ENCODE measurements at places on chromosomes 2 and 18.

- DNase-seq = peak; percentile 38
Measured at GRCh38 chr2:126971481-126972278, 73.0 kb downstream of the TEX51 start.

DNA sequence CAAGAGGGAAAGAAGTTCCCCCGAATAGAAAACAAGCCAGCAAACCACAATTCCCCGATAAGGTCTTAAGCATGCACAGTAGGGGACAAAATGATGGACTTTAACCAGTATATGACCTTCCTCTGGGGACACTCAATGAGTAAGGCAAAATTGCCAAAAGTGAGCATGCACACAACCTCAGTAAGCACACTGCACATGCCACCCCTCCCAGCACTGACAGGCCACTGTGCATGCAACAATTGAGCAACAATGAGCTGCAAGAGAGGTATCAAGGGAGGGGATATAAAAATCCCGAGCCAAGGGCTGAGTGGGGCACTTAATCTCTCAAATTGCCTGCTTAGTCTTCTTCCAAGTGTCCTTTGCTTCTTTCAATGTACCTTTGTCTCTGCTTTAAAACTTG lies 935.8 kb upstream of the SLC39A10 start:
- no peak for DNase-seq

GRCh38 chr2:209823484-209823883 lies 51.9 kb downstream of the UNC80 start:
- DNase-seq = no peak

- DNase-seq = no peak
Measured at GRCh38 chr18:352438-352837, 84.6 kb upstream of the THOC1 start.

DNA sequence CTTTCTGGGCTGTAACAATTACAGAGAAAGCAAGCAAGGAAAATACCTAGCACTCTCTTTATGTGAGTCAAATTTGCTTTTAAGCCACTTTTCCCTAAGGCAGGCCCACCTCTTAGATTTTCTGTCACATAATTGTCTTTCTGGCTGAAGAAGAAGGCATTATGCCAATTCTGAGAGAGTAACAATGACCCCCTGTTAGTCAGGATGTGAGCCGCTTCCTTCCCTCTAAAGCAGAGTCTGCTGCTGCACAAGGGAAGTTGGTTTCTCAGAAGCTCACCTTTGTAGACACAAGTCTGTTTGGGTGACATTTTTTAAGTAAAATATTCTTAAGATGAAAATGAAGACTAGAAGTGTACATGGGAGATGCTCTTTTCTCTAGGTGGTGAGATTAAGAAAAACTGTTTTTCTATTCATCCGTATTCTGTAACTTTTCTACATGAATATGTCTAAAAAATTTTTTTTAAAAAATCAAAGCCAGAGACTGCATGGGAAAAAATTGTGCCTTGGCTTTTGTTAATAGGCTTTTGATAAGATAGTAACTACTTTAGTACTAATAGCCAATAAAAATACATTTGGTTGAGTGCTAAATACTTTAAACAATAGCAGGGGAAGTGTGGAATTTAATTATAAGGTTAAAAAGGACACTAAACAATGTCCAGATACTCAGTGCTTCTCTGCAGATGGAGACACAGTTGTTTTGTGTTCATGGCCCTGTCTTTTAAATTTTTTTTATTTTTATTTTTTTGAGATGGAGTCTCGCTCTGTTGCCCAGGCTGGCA lies 33.4 kb upstream of the VPS54 start:
- peak; percentile 1 for DNase-seq

DNA sequence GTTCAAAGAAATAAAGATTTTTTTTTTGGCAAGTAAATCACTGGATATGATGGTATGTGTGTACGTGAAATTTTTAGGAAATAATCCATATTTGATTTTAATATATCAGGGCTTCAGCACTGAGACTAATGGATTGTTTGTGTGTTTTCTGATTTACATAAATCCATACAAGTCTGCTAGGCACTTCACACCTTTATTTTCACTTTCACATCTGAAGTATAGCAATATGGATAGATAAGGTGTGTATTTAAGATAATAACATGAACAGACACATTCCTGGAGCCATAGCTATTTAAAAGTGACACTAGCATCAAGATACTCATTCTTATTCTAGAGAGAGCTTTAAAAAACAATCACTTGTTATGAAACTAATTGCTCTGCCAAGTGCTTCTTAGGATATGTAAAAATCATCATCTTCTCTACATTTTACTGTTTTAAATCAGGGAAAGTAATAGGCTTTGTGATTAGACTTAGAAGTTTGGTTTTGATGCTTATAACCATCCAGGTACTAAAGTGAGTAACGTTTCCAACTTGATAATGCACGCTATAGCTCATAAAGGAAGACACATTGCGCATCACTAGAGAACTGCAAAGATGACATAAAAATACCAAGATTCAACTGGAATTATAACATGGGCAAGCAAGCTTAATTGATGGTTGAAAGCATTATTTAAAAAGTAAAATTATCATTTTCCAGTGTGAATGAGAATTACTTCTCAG lies 208.9 kb downstream of the ZEB2 start:
- no peak for DNase-seq

- DNase-seq = no peak
Measured at GRCh38 chr2:203453858-203454451, 81.1 kb downstream of the RAPH1 start.

- no peak for DNase-seq
Measured at GRCh38 chr2:100793982-100794381, 26.0 kb upstream of the NPAS2 start.

GRCh38 chr2:219973136-219973535 lies 345.7 kb downstream of the SLC4A3 start:
- no peak for DNase-seq

- no peak for DNase-seq
Measured at GRCh38 chr2:1893856-1894255, 149.5 kb upstream of the PXDN start.

GRCh38 chr2:127359520-127359919 lies 28.3 kb downstream of the MAP3K2 start:
- DNase-seq = no peak

GRCh38 chr2:24076849-24077534 lies 866 bp upstream of the SF3B6 start:
- DNase-seq = no peak

- peak; percentile 18 for DNase-seq
Measured at GRCh38 chr18:4106407-4107033, 348.6 kb downstream of the DLGAP1 start.

DNA sequence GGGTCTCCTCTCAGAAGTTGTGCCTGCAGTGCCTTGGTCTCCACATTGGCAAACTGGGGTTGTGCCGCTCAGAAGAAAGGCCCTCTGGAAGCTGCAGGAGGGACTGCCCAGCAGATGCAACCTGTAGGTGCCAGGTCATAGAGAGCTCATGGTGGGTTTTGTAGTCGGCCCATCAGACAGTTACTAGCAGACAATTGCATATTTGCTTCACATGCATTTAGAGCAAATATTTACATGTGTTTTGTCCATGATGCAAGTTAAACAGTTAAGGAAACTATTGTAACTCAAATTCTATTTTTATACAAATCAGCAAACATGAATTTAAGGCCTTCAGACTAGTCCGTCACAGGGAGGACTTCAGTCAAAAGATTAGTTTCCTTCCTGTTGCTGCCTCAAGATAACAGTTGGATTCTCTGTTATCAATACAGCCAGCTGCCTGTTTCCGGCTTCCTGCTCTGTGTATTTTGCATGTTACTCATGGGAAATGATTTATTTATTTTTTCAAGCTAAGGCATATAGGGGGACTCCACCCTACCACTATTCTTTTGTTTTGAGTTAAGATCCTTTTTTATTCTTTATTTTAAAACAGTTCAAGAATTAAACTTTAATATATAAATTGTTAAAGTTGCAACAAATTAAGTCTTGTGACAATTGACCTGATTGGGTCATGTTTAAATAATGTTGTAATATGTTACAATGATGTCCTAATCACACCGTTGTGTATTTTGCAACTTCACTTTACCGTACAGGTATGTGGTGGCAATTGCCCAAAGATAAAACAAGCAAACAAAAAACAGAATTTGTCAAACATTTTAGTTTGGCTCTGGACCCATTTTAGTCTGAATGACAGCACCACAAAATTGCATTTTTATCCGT lies 133.5 kb downstream of the SPTBN1 start:
- DNase-seq = no peak

GRCh38 chr2:234823877-234824376 lies 127.9 kb upstream of the SH3BP4 start:
- DNase-seq = no peak

GRCh38 chr2:192655916-192656315 lies 461.2 kb upstream of the TMEFF2 start:
- no peak for DNase-seq

DNA sequence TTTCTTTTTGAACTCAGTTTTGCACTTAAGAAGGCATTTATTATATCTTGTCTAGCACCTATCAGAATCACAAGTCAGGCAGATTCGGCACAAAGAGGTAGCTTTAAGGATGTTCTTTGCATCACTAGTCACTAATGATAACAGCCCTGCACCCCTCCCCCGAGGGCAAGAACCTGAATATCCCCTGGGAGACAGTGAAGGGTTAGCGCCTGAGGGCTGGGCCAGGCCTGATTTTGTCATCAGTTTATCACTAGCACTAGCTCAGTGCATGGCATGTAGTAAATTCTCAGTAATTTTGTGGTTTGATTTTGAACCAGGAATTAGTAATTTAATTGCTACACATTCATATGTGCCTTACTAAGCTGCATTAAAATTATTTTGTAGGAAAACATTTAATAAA lies 23.9 kb upstream of the HS6ST1 start:
- no peak for DNase-seq

GRCh38 chr2:216201692-216202306 lies 92.7 kb downstream of the XRCC5 start:
- no peak for DNase-seq

DNA sequence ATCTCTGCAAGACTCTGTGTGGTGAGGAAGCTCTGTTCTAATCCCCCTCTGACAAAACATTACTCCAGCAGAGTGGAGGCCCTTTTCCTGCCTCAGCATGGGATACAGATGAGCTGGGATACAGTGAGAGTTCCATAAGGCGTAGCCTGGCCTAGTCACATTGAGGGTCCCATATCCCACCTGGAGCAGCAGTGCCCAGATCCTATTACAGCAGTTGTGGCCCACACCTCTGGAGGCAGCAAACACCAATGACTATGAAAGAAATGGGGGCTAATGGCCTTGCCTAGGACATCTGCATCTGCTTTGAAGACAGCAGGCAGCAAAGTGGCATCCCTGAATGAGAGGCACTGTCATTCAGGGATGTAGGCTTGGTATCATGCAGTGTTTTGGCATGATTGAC lies 534.5 kb downstream of the TDRD15 start:
- DNase-seq = no peak

DNA sequence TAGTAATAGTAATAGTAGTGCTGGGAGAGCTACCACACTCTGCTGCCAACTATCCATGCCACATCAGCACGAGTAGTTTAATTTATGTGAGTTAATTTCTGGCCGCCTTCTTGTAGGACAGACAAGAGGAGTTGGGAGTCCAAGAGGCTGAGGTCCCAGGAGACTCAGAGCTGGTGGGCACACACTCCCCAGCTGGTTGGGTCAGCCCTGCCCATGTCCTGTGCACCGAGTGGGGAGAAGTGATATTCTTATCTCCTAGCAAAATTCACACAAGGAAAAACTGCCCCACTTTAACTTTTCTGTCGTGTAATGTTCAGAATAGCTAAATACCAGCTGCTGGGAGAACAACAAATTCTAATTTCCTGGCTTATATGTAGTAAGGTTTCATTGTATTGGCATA lies 15.2 kb upstream of the MAP4K4 start:
- DNase-seq = no peak

DNA sequence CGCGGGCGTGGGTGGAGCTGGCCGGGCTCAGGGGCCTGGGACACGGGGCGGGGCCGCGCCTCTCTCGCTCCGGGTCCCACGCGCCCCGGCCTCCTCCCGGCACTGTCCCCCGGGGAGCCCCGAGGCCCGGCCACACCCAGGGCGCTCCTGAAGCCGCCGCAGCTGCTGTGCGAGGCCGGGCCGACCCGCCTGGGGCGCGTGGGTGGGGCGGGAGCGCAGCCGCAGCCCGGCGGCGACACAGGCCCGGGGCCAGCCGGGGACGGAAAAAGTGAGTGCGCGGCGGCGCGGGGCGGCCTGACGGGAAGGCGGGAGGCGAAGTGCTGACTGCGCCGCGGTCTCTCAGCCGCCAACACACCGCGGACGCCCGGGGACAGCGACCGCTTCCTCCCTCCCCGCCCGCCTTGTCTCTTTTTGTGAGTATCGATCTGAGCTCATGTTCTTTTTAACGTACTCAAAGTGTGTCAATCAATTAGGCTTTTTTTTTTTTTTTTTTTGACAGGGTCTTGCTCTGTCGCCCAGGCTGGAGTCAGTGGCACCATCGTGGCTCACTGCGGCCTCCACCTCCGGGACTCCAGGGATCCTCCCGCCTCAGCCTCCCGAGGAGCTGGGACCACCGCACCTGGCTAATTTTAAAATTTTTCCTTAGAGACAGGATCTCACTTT lies 14.5 kb downstream of the PDCD1 start:
- peak; percentile 74 for DNase-seq

GRCh38 chr2:120404941-120405758 lies 59.2 kb downstream of the INHBB start:
- no peak for DNase-seq

DNA sequence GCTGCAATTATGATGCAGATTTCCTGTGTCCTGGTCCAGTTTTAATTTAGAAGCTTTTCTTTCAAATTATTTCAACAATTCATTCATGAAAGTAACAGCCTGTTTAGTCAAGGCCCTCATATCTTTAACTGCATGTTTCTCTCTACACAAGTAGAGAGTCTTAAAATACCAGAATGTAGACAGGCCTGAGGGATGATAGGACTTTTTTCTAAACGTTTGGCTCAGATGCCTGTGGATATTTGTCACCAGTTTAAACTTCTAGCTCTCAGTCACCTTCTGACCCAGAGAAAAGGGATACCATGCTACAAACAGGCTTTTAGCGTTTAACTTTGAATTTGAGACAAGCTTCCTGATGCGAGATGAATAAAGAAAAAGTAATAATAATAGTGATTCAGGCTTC lies 15.7 kb downstream of the COL5A2 start:
- DNase-seq = no peak

GRCh38 chr18:50401888-50402287 lies 27.0 kb downstream of the SKA1 start:
- DNase-seq = no peak

- no peak for DNase-seq
Measured at GRCh38 chr18:58993260-58993659, 128.6 kb downstream of the ZNF532 start.

- DNase-seq = no peak
Measured at GRCh38 chr2:67156796-67157195, 240.3 kb upstream of the ETAA1 start.

DNA sequence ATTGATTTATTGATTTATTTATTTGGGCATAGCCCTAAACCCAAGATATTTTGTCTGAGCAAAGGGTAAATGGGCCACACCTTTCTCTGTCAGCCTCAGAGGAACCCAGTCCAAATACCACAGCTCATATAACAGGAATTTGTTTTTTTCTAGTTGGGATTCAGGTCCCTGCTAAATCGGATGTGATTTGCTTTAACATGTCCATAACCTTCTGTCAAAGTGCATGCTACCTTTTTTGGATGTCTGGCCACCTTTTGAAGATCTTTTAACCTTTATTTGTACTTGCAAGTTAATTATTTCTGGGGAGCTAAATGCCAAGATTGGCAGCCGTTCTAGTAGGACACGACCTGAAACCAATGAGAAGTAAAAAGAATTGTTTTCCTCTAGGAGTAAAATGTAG lies 303.2 kb upstream of the UBE2E3 start:
- no peak for DNase-seq
